ENCODE measurements at places on chromosomes 6 and 20.

- DNase-seq = peak; percentile 47
These were observed 191.3 kb downstream of the OR2B2 start for GRCh38 chr6:27720607-27721580.

DNA sequence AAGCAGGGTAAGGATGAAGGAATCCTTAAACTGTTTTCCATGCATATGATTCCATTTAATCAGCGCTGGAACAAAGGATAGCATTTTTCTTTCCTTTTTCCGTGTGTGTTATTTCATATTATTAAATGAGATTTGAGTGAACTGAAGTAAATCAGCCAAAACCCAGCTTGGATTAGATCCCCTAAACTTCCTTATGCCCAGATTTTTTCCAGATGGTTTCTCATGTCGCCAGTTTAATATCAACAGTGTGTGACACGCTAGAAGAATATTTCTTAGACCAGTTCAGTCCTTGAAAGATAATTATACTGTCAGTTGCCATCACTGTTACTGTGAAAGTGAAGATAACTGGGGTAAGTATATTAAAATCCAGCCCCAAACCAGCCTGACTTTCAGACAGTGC is 1009.4 kb downstream of the KIF16B start:
- DNase-seq = no peak

DNA sequence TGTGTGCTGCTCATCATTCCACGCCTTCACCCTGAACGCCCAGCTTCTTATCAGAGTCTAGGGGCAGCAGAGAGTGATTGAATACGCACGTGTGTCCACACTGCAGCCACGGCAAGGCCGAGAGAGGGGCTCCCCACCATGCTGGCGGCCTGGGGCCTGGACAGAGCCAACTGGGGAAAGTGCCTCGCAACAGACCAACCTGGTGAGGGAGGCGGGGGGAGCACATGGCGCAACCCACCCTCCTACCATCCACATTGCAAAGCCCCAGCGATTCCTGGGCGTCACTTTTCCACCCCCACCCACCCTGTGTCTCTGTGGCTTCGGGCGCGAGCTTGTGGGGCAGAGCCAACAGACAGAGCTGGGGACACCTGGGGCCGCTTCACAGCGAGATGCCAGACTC is 66.4 kb upstream of the DUSP22 start:
- DNase-seq = no peak

DNA sequence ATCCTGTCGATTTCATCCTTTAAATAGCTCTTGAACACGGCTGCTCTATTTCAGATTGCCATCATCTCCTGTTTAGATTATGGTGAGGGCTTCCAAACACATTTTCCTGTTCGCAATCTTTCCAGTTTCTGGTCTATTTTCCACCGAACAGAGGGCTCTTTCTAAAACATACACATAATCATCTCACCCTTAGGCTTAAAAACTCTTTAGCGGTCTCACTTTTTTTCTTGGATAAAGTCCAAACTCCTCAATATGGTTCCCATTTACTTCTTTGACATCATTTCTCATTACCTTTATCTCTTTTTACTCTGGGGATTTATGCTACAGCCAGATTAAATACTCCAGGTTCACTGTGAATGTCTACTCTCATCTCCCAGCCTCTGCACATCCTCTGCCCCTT is 103.4 kb upstream of the STMND1 start:
- no peak for DNase-seq

- no peak for DNase-seq
These were observed 41.2 kb downstream of the LRFN2 start for GRCh38 chr6:40545954-40546353.

GRCh38 chr20:14332866-14333265 is 4.5 kb downstream of the FLRT3 start:
- DNase-seq = no peak

DNA sequence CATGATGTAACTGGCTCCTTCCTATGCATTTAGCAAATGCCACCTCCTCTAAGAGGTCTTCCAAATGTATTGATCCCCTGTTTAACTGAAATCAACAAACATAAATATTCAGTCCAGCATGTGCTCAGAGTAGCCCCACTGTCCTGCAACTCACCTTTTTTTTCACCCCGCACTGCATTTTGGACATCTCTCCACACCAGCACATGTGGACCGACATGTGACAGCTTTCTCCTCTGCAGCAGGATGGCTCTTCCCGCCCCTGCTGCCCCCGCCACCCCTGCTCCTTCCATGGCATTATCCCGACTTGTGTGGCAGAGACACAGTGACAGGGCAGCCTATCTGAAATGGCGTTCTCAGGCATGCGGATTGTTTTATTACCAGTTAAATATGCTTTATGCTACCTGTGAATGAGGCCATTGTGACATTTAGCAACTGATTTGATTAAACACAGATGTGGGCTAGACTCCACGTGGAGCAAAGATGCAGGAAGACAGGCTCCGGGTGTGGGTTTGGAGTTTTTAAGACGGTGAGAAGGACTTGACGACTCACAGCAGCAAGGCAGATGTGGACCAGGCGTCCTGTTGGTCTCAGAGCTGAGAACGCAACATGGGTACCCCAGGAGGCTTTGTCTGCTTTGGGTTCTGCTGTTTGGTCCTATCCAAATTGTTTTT is 161.2 kb downstream of the EYA2 start:
- peak; percentile 55 for DNase-seq

GRCh38 chr6:75609639-75610590 is 8.2 kb downstream of the SENP6 start:
- DNase-seq = peak; percentile 13

GRCh38 chr20:24962510-24962909 is 13.4 kb downstream of the CST7 start:
- no peak for DNase-seq

DNA sequence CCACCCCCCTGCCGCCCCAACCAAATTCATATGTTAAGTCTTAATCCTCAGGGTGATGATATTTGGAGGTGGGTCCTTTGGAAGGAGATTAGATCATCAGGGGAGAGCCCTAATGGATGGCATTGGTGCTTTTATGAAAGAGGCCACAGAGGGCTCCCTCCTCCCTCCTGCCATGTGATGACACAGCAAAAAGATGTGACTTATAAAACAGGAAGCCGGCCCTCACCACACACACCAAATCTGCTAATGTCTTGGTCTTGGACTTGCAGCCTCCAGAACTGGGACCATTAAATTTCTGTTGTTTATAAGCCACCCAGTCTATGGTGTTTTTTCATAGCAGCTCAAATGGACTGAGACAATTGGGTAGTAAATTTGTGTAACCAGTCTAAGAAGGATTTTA is 176.3 kb downstream of the ADGRG6 start:
- peak; percentile 20 for DNase-seq

DNA sequence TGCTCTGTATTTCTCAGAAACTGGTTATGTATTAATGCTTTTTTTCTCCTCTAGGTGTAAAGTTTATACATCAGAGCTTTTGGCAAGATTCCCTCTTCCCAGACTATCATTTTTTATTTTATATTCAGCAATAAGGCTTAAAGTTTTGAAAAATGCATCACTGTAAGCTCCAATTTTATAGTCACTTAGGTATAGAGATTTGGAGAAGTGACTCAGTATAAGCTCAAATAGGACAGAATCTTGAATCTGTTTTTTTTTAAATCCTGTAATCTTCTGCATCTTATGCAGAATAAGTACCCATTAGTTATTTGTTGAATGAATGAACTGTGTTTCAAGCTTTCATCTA is 1.0 kb downstream of the NCOA7 start:
- DNase-seq = no peak

GRCh38 chr20:5504061-5504739 is 187.4 kb upstream of the PROKR2 start:
- DNase-seq = peak; percentile 28

DNA sequence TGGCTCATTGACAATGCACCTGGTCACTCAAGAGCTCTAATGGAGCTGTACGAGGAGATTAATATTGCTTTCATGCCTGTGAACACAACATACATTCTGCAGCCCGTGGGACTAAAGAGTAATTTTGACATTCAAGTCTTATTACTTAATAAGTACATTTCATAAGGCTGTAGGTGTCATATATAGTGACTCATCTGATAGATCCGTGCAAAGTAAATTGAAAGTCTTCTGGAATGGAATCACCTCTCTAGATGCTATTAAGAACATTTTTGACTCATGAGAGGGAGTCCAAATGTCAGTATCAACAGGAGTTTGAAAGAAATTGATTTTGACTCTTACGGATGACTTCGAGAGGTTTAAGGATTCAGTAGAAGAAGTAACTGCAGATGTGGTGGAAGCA is 267.9 kb downstream of the CLVS2 start:
- no peak for DNase-seq
